Midbrain (tissue), 1 donor: ENCODE measurements at places on chromosomes 2 and 18.

DNA sequence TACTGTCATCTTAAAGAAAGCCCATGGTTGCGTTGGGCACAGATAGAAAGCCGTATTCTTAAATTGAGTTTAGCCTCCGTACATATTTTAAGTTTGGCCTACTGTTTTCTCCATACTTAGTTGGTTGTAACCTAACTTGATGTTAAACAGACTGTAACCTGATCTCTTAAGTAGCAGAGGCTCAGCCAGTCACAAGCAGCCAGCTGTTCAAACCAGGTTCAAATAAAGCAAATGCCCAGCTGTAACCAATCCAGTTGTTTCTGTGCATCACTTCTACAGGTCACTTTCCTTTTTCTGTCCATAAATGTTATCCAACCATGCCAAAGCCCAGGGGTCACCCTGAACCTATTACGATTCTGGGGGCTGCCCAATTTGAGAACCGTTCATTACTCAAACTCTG lies 10.0 kb upstream of the THADA start:
- DNase-seq: no peak

DNA sequence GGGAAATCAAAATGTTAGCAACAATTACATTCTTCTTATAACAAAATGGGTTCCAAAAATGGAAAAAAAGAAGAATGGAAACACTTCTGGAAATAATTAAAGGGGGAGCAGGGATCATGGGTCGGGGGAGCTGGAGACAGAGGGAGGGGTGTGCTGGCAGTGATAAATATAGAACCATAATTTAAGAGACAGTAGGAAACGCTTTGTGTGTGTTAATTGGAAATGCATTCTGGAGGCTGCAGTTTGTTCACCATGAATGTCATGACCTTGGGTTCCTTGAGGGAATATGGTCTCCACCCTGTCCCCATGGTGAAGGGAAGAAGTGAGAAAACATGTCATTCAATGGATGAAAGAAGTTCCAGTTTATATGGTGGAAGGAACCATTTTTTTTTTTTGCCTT lies 540.7 kb downstream of the TNS1 start:
- no peak for DNase-seq

DNA sequence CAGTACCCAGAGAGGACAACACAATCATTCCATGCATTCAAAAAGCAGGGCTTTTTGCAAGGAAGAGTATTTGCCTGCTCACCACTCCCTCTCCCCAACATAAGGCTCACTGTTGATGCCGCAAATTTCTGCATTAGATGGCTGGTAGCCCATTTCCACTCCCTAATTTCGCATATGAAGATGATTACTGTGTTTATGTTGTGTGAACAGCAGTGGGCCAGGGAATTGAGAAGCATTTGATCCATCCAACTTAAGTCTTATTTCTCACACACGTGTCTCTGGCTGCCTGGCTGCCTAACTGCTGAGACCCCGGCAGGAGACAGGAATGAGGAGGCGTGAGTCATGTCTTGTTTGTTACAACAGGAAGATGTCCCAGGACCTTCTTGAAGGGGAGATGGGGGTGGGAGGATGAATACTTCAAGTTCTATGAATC lies 294.1 kb downstream of the ALK start:
- DNase-seq: no peak

- no peak for DNase-seq
Measured at GRCh38 chr18:23585897-23586248, 433 bp downstream of the NPC1 start.

DNA sequence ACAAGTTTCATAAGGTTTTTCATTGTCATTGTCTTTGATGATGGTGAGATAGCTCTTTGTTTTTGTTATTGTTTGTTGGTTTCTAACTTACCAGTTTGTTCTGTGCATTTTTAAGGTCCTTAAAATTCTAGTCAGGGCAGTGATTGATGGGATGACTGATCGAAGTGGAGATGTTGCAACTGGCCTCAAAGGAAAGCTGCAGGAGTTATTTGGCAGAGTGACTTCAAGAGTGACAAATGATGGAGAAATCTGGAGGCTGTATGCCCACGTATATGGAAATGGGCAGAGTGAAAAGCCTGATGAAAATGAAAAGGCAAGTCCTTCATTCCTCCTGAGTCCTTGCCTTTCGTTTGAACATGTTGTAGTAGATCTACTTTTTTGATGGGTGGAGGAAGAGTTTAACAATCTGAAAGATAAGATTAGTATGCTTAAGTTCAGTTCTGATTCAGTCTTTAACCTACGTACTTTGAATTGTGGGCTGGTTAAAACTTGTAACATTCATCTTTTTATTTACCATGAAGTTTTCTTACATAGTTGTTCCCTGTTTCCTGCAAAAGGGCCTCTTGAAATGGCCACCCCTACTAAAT lies 135.8 kb upstream of the LTBP1 start:
- DNase-seq: no peak

GRCh38 chr18:10152475-10152874 lies 238.7 kb downstream of the VAPA start:
- DNase-seq: no peak
